ENCODE measurements at places on chromosomes 1 and 21. TPM values are rescaled to one million over a fixed set of nuclear protein-coding genes. Genes with fewer than 3 reads are reported as not detected.

CDA gene
- not detected for total RNA-seq

GABRD gene
- total RNA-seq = not detected

GSTM5 gene
- 16.4 TPM for total RNA-seq

KIF26B gene
- 6.9 TPM for total RNA-seq

OR2L13 gene
- total RNA-seq = not detected

BRDT gene
- total RNA-seq = not detected

BARHL2 gene
- total RNA-seq = not detected

SELENBP1 gene
- total RNA-seq = 65.9 TPM

JAM2 gene
- 2.1 TPM for total RNA-seq

TNFRSF4 gene
- under 0.01 TPM for total RNA-seq

TTLL7 gene
- total RNA-seq = 9.8 TPM

ARHGEF16 gene
- 0.17 TPM for total RNA-seq

NUDT4B gene
- 7.1 TPM for total RNA-seq

TTC22 gene
- total RNA-seq = not detected

CHIT1 gene
- not detected for total RNA-seq

AGL gene
- 11.6 TPM for total RNA-seq

CERS2 gene
- 138 TPM for total RNA-seq

TRIM62 gene
- 3.1 TPM for total RNA-seq
